H9 (cell line): ENCODE measurements at places on chromosomes 5 and 9.

DNA sequence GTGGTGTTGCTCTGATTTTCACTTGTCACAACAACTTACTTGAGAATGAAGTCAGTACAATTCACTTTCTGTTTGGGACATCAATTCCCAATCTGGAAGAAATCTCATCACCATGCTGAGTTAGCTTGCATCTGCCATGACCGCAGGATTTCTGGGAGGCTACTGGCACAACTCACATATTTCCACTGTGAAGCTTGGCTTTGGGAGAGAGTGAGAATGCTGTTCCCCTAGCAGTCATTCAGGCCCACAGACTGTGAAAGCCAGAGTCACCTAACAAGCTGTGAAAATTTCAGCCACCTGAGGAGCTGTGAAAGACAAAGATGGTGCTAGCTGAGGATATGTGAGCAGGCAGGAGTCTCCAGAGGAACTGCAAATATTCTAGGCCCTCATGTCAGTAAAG is 365.2 kb upstream of the TUSC1 start:
- H3K4me1 ChIP-seq = no peaks in the 10 kb centered on the region
- no peak overlapping the region for H3K4me3 ChIP-seq
- peaks cover 7% of the 10 kb centered on the region for H3K36me3 ChIP-seq

GRCh38 chr5:113195771-113196170 is 219.2 kb downstream of the DCP2 start:
- H3K4me3 ChIP-seq = no peak overlapping the region
- no peak for DNase-seq
- H3K36me3 ChIP-seq = peaks cover 16% of the 10 kb centered on the region
- no peaks in the 10 kb centered on the region for H3K27me3 ChIP-seq
- H3K27ac ChIP-seq = no peak overlapping the region

- H3K4me3 ChIP-seq = no peak overlapping the region
- no peak for DNase-seq
- no peaks in the 10 kb centered on the region; the same call in 1 of the 3 replicates for H3K36me3 ChIP-seq
- H3K27me3 ChIP-seq = no peaks in the 10 kb centered on the region
- H3K4me1 ChIP-seq = no peaks in the 10 kb centered on the region
Observed at GRCh38 chr5:157524887-157525286, 50.7 kb downstream of the ADAM19 start.

DNA sequence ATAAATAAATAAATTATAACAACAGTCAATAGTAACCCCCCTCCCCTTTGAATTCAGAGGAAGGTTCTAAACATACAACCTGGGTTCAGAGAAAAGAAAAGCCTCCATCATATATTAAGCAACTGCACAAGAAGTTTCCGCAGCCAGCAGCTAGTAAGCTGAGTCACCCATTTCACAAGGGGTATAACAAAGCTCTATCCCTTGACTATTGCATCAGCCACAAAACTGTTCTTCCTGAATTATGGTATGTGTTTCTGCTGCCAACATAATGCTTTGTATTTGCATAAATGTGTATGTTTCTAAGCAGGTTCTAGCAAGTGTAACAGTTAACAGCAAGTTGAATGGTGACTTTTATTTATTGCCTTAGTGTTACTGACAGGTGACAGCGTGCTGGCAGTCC is 6.8 kb upstream of the CEP120 start:
- no peaks in the 10 kb centered on the region for H3K36me3 ChIP-seq
- no peak overlapping the region for H3K27ac ChIP-seq

DNA sequence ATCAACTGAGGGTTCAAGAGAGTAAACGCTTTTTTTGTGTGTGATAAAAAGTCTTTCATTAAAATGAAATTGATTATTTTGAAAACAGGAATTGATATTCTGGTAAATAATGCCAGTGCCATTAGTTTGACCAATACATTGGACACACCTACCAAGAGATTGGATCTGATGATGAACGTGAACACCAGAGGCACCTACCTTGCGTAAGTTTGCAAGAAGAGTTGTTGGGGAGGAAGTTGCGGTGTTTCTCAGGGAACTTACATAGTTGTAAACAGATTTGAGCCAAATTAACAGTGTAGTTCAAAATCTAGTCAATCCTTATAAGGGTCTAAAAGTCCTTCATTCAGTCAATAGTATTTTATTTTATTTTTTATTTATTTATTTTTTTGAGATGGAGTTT is 28.9 kb downstream of the HSDL2 start:
- no peak overlapping the region for H3K4me3 ChIP-seq
- no peaks in the 10 kb centered on the region for H3K27me3 ChIP-seq
- H3K4me1 ChIP-seq = no peaks in the 10 kb centered on the region
- DNase-seq = no peak

- H3K27me3 ChIP-seq = no peaks in the 10 kb centered on the region
Observed at GRCh38 chr5:134142052-134142451, 27.6 kb downstream of the TCF7 start.

DNA sequence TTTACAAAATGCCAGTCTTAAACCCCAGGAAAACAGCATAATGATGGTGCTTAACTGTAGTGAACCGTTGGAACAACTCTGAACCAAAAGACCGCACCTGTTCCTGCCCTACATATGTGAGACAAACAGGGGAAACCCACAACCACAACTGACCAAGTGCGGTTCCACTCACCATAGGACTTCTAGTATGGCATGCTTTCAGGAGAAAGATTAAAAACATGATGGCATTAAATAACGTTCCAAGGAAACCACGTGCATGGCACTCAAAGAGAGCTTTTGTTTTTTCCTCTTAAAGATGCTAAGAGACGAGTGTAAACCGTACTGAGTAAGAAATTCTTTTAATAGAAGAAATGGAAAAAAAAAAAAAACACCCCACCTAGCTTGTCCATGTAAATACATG is 119.8 kb downstream of the SSBP2 start:
- no peaks in the 10 kb centered on the region for H3K36me3 ChIP-seq
- no peak overlapping the region for H3K4me3 ChIP-seq
- no peaks in the 10 kb centered on the region for H3K27me3 ChIP-seq
- no peak for DNase-seq
- no peaks in the 10 kb centered on the region for H3K4me1 ChIP-seq

DNA sequence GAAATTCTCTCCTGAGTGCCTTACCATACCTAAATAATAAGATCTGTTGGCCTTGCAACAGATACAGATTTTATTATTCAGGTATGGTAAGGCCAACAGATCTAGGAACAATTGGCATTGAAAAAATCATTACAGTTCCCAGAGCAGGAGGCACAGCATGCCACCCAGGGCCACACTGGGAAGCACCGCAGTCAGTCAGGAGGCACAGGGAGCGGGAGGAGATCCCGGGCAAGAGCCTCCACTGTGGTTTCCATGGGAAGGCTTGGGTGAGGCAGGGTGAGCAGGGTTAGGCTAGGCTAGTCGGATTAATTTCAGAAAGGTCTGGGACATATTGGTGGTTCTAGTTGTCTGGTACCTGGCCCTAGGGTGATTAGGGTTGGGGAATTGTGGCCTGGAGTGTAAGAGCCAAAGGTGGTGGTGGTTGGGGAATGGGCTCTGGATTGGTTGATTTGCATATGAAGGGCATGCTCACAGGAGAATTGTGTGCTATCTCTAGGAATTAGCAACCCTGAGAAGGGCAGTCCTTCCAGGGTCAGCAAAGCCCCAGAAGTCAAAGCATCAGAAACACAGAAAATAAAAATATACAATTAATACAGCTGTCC is 111.4 kb downstream of the PDE8B start:
- peaks cover 6% of the 10 kb centered on the region; the same call in 1 of the 2 replicates for H3K4me1 ChIP-seq
- no peak overlapping the region for H3K27ac ChIP-seq
- H3K36me3 ChIP-seq = no peaks in the 10 kb centered on the region
- H3K4me3 ChIP-seq = peak overlapping the region; percentile 57; the same call in 2 of the 3 replicates

DNA sequence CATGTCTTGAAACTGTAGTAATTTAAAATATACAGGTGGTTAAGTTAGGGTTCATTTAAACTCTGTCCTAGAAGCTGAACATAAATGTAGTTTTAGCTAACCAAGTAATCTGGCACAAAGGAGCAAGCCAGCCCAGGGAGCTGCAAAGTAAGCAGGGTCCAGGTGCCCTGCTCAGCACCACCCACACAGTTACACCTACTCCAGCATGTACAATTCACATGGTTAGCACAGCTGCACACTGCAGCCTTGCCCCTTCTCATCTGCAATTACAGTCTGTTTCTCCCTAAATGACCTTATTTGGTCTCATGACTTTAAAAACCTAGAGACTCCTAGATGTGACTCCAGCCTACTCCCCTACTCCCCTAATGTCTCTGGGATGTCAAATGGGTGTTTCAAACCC is 128.4 kb downstream of the EPB41L4A start:
- DNase-seq = no peak
- H3K4me3 ChIP-seq = no peak overlapping the region
- H3K4me1 ChIP-seq = no peaks in the 10 kb centered on the region
- no peaks in the 10 kb centered on the region for H3K36me3 ChIP-seq

GRCh38 chr9:76181781-76182180 is 212.4 kb downstream of the RFK start:
- H3K4me3 ChIP-seq = no peak overlapping the region
- no peaks in the 10 kb centered on the region for H3K27me3 ChIP-seq
- no peak overlapping the region for H3K27ac ChIP-seq
- H3K36me3 ChIP-seq = no peaks in the 10 kb centered on the region; the same call in 1 of the 2 replicates
- DNase-seq = no peak
- H3K4me1 ChIP-seq = 0 out of 2 replicates have a peak, but pooled peaks cover 3% of the 10 kb centered on the region

DNA sequence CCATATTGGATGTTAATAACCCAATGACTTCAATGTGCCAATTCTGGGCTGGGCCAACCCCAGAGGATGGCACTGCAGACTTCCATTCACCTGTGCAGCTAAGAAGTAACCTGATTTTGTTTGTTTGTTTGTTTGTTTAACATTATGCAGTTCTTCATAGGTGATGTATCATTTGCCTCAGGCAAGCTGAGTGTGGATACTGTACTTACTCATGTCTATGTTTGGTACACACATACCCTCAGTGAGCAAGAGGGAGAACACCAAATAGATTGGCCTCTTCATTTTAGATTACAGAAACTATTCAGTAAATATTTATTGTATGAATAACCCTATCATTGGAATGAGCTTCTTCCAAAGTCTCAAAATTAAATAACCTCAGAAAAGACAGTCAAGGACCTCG is 180.2 kb upstream of the SMC2 start:
- H3K36me3 ChIP-seq = no peaks in the 10 kb centered on the region
- H3K27ac ChIP-seq = no peak overlapping the region
- no peak overlapping the region for H3K4me3 ChIP-seq
- no peak for DNase-seq
- no peaks in the 10 kb centered on the region for H3K4me1 ChIP-seq
- no peaks in the 10 kb centered on the region for H3K27me3 ChIP-seq

DNA sequence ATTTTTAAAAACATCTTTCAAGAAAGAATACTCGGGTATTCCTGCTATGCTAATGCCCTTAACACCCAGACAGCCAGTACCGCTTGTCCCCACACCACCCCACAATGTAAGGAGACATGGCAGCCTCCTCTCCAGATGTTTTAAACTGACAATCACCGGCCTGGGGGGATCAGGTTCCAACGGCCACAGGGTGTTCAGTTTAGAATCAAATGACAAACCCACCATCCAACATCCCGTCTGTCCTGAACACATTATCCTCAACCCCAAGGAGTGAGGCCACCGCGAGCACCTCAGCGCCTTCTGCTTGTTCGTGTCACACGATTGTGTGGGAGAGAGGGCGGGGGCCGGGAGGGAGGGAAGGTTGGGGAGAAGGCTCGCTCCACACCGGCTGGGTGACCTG is 152.8 kb downstream of the PAX5 start:
- H3K27me3 ChIP-seq = no peaks in the 10 kb centered on the region
- H3K27ac ChIP-seq = no peak overlapping the region
- no peaks in the 10 kb centered on the region for H3K36me3 ChIP-seq
- DNase-seq = no peak
- H3K4me1 ChIP-seq = no peaks in the 10 kb centered on the region

DNA sequence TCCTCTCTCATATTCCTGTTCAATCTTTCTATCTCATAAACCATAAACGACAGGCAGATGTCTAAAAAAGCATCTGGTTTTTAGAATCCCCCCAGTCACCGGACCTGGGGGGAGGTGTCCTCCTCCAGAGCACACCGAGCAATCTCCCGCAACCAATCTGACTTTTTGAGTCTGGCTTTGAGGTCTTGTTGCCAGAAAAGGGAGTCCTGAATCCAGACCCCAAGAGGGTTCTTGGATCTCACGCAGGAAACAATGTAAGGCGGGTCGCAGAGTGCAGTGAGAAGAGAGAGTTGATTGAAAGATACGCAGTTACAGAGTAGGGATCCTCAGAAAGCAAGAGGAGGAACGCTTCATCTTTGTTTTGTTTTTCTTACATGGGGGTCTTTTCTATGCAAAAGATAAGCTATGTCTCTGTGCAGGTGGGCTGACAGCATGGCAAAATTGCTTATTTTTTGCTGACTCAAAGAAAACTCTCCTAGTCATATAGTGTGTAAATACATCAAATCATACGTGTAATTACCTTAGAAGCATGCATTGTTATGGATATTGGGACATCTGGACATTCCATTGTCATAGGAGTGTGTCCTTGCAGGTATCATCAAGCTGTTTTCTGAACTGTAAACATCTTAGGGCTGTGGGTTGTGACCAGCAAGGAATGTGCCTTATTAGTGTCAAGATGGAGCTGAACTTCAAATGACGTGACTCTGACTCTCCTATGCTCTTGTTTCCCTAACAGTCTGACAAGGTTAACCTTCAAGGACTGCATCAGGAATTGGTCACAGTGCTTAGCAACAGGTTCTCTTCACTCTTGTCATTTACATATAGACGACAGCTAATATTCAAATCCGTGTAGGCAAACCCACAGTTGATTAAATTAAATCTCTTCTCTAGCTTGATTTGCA is 159.3 kb upstream of the DAPK1 start:
- H3K36me3 ChIP-seq = no peaks in the 10 kb centered on the region
- H3K4me3 ChIP-seq = peak overlapping the region; percentile 78
- DNase-seq = no peak
- peaks cover 3% of the 10 kb centered on the region; the same call in 1 of the 2 replicates for H3K4me1 ChIP-seq

GRCh38 chr9:4081956-4082355 is 217.9 kb downstream of the GLIS3 start:
- no peak for DNase-seq
- no peak overlapping the region for H3K27ac ChIP-seq
- H3K4me3 ChIP-seq = no peak overlapping the region
- peaks cover 2% of the 10 kb centered on the region; the same call in 1 of the 2 replicates for H3K4me1 ChIP-seq
- no peaks in the 10 kb centered on the region for H3K36me3 ChIP-seq

- no peaks in the 10 kb centered on the region for H3K27me3 ChIP-seq
- DNase-seq = no peak
- H3K4me3 ChIP-seq = no peak overlapping the region
- H3K36me3 ChIP-seq = peaks cover 36% of the 10 kb centered on the region
Observed at GRCh38 chr5:168469816-168470215, 16.5 kb upstream of the RARS1 start.

- no peaks in the 10 kb centered on the region; the same call in 1 of the 2 replicates for H3K4me1 ChIP-seq
- no peak for DNase-seq
- H3K36me3 ChIP-seq = peaks cover 19% of the 10 kb centered on the region
- H3K4me3 ChIP-seq = no peak overlapping the region
- H3K27ac ChIP-seq = no peak overlapping the region
Observed at GRCh38 chr5:112563169-112563826, 144.2 kb upstream of the EPB41L4A start.

- peaks cover 13% of the 10 kb centered on the region; the same call in 2 of the 3 replicates for H3K36me3 ChIP-seq
- no peak overlapping the region for H3K27ac ChIP-seq
- no peak overlapping the region for H3K4me3 ChIP-seq
- peak; percentile 76 for DNase-seq
Observed at GRCh38 chr5:124628721-124629596, 117.5 kb downstream of the ZNF608 start.
